ENCODE measurements at places on chromosomes 6 and 20.
A peak's percentile ranks its signal among the peaks of the same experiment; 100 is the strongest.

DNA sequence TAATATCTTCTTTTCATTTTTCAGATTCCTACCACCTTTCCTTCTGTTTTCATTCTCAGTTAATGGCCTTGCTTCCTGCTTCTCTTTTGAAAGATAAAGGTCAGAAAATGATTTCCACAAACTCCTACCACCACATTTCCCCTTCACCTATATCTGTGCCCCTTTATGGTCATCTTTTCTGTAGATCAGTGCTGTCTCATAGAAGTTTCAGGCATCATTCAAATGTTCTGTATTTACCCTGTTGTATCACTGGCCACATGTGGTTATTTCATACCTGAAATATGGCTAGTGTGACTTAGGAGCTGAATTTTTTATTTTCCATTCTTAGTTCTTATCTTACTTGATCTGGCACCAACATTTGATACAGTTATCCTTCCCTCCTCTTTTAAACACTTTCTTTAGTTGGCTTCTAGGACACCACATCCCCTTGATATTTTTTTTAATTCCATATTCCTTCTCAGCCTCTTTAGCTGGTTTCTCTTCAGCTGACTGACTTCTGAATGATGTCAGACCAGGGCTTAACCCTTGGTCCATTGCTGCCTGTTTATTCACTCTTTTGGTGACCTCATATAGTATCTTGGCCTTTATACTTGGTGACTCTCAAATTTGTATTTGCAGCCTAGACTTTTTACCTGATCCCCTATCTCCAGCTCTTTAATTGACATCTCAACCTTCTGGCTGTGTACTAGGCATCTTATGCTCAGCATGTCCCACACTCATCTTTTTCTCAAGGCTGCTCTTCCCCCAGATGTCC lies 81.0 kb downstream of the ATRN start:
- no peak overlapping the region for H3K27ac ChIP-seq
- H3K4me3 ChIP-seq, result no peak overlapping the region
- H3K27me3 ChIP-seq, result no peaks in the 10 kb centered on the region
- peaks cover 5% of the 10 kb centered on the region for H3K36me3 ChIP-seq

- peak overlapping the region; percentile 100 for H3K4me3 ChIP-seq
- no peaks in the 10 kb centered on the region for H3K27me3 ChIP-seq
- peaks cover 40% of the 10 kb centered on the region for H3K4me1 ChIP-seq
- DNase-seq, result no peak
- peaks cover 37% of the 10 kb centered on the region for H3K36me3 ChIP-seq
Measured at GRCh38 chr20:45935416-45936046, 1.0 kb downstream of the PCIF1 start.

- H3K27me3 ChIP-seq, result no peaks in the 10 kb centered on the region
- H3K4me1 ChIP-seq, result no peaks in the 10 kb centered on the region
- no peak for DNase-seq
- no peaks in the 10 kb centered on the region for H3K36me3 ChIP-seq
Measured at GRCh38 chr20:19497064-19497463, 261.0 kb upstream of the RIN2 start.

DNA sequence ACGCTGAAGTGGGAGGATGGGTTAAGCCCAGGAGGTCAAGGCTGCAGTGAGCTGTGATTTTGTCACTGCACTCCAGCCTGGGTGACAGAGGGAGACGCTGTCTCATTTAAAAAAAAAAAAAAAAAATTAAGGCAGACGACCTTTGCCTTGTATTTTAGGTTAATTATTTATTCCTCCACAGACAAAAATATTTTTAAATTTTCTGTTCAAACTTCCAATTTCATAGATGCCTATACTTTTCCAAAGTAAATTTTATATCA lies 6.3 kb upstream of the SMIM28 start:
- no peak for DNase-seq
- no peak overlapping the region for H3K4me3 ChIP-seq
- H3K27ac ChIP-seq, result no peak overlapping the region
- H3K36me3 ChIP-seq, result no peaks in the 10 kb centered on the region

DNA sequence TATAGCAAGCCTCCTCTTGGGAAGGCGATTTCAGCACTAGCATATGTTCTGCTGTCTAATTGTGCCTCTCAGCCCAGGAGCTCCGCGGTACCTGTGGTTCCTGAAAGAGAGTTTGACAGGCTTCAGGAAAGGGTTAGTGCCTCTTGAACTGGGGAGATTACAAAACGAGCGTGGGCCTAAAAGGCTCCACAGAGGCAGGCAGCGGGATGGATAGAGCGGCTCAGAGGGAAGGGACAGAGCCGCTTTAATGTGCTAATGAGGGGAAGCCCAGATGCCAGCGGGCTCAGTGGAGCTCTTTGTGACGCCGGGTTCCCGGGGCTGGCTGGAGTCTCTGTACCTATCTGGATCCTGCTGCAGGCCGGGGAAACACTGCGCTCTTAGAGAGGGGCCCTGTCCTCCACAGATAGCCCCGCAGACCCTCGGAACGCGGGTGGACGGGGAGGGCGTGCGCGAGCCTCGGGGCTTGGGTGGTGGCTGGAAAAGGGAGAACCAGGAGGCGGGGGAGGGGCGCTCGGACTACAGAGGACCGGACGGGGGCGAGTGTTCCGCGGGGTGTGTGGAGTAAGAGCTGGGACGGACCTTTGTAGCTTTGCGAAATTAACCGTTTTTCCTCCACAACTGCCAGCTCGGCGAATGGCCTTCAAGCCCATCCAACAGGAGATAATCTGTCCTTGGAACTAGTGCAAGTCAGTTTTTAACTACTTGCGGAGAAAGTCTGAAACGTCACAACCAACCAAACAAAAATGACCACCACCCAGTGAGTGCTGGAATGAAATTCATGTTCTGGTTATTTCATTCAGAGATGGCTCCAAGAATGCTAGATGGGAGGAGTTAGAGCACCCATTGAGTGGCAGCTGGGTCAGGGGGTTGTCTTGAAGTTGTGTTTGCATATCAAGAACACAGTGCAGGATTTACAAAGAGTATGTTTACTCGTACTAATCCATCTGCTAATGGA lies 13.0 kb downstream of the SLC35F1 start:
- no peaks in the 10 kb centered on the region for H3K36me3 ChIP-seq
- no peak overlapping the region for H3K4me3 ChIP-seq
- H3K27ac ChIP-seq, result no peak overlapping the region
- no peak for DNase-seq
- H3K4me1 ChIP-seq, result peaks cover 6% of the 10 kb centered on the region
- peaks cover 37% of the 10 kb centered on the region for H3K27me3 ChIP-seq

GRCh38 chr6:30037182-30037788 lies 23.8 kb upstream of the POLR1H start:
- H3K27me3 ChIP-seq, result no peaks in the 10 kb centered on the region
- peaks cover 6% of the 10 kb centered on the region for H3K36me3 ChIP-seq
- H3K27ac ChIP-seq, result no peak overlapping the region
- DNase-seq, result no peak
- H3K4me1 ChIP-seq, result no peaks in the 10 kb centered on the region

DNA sequence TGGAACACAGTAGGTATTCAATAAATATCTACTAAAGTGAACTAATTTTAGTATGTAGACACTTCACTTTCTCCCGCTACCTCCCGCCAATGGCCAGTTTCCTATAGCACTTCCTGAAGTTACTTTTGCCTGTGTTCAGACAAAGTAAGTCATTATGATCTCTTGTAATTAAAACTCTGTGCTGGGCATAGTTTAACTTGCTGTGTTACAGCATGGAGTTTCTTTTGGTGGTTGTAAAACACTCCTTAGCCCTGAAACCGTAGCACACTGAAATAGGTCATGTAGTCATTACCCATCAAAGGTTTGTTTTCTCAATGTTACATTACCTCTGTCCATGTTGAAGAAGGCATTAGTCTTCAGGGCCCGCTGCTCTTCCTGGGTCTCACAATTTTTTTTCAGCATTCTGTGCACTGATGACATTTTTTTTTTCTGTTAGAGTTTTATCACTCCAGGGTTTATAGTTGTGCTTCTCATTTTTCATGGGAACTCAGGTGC lies 54.0 kb upstream of the CENPW start:
- H3K36me3 ChIP-seq, result no peaks in the 10 kb centered on the region
- DNase-seq, result no peak
- no peak overlapping the region for H3K27ac ChIP-seq
- H3K27me3 ChIP-seq, result no peaks in the 10 kb centered on the region
- H3K4me1 ChIP-seq, result no peaks in the 10 kb centered on the region
- no peak overlapping the region for H3K4me3 ChIP-seq

DNA sequence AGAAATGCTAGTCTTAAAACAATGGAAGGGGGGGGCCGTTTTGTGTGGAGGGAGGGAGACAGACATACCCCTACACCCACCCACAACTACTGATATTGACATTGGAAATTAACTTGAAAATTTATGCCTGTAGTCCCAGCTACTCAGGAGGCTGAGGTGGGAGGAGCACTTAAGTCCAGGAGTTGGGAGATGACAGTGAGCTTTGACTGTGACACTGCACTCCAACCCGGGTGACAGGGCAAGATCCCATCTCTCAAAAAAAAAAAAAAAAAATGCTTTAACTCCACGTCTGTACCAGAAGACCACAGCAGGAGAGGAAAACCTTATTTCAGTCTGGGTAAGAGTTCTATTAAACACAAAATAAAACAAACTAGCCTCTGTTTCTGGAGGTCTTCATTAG lies 2.2 kb downstream of the TBC1D20 start:
- no peak for DNase-seq
- no peak overlapping the region for H3K27ac ChIP-seq
- H3K36me3 ChIP-seq, result no peaks in the 10 kb centered on the region
- no peak overlapping the region for H3K4me3 ChIP-seq

- peaks cover 30% of the 10 kb centered on the region for H3K36me3 ChIP-seq
- peaks cover 20% of the 10 kb centered on the region for H3K27me3 ChIP-seq
- peak overlapping the region; percentile 37 for H3K4me3 ChIP-seq
- peaks cover 27% of the 10 kb centered on the region for H3K4me1 ChIP-seq
- no peak for DNase-seq
- H3K27ac ChIP-seq, result no peak overlapping the region
Measured at GRCh38 chr6:33191383-33192104, 723 bp downstream of the COL11A2 start.

GRCh38 chr6:166927935-166928643 lies 28.3 kb downstream of the RNASET2 start:
- H3K4me3 ChIP-seq, result no peak overlapping the region
- H3K27me3 ChIP-seq, result no peaks in the 10 kb centered on the region
- H3K4me1 ChIP-seq, result peaks cover 19% of the 10 kb centered on the region
- H3K27ac ChIP-seq, result no peak overlapping the region
- no peak for DNase-seq

DNA sequence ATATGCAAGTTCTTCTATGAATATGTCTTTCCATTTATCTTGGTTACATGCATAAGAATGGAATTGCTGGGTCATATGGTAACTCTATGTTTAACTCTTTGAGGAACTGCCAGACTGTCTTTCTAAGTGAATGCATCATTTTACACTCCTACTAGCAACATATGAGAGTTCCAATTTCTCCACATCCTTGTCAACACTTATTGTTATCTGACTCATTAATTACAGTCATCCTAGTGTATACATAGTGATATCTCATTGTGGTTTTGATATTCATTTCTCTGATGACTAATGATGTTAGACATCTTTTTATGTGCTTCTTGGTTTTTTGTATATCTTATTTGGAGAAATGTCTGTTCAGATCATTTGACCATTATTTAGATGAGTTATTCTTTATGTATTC lies 96.7 kb upstream of the LAMP5 start:
- no peak for DNase-seq
- H3K4me1 ChIP-seq, result no peaks in the 10 kb centered on the region
- H3K4me3 ChIP-seq, result no peak overlapping the region
- no peaks in the 10 kb centered on the region for H3K27me3 ChIP-seq

- no peak overlapping the region for H3K27ac ChIP-seq
- no peaks in the 10 kb centered on the region for H3K4me1 ChIP-seq
- no peak overlapping the region for H3K4me3 ChIP-seq
- H3K36me3 ChIP-seq, result no peaks in the 10 kb centered on the region
Measured at GRCh38 chr6:44161997-44162338, 3.3 kb downstream of the CAPN11 start.

DNA sequence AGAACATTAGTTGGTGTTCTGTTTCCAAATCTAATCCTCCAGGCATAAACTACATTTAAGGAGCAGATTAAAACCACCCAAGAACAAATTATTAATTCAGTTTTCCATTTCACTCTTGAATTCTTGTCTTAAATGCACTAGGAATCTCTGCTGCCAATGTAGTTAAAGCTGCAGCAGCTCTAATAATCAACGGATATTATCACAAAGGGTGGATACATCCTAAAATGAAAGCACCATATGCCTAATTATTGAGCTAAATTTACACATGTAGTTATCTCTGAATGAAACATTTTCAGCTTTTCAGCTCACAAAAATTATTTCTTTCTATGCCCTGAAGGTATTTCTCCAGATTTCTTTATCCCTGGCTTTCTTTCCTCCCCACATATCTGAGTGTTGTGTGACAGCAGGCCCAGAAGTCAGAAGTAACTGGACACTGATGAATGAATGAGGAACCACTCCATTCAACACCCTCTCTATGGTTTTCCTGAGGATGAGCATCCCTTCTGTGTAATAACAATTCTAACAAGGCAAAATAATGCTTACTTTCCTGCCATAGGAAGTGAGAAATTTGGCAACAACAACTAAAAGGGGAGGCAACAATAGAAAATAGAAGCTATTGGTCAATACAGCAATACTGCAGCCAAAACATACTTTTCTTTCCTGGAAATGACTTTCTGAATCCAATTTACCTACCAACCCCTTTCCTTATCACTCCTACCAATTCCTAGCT lies 14.9 kb downstream of the MAN1A1 start:
- no peak overlapping the region for H3K27ac ChIP-seq
- no peaks in the 10 kb centered on the region for H3K36me3 ChIP-seq
- peaks cover 11% of the 10 kb centered on the region for H3K4me1 ChIP-seq

DNA sequence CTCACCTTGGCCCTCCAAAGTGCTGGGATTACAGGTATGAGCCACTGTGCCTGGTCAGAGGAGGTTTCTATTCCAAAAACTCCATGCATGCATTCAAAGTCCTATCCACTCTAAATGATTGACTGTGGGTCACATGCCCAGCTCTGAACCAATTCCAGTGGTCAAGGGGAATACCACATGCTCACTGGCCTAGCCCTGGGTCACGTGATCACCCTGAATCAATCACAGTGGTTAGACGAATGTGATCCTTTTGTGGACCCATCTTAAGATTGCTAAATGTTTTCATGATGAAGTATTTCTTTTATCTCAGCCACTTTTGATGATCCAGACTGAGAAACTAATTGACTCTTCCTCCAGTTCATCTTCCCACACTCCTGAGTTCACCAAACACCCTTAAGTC lies 475.8 kb downstream of the PREX1 start:
- no peak overlapping the region for H3K27ac ChIP-seq
- no peaks in the 10 kb centered on the region for H3K4me1 ChIP-seq
- no peak overlapping the region for H3K4me3 ChIP-seq
- no peaks in the 10 kb centered on the region for H3K36me3 ChIP-seq

DNA sequence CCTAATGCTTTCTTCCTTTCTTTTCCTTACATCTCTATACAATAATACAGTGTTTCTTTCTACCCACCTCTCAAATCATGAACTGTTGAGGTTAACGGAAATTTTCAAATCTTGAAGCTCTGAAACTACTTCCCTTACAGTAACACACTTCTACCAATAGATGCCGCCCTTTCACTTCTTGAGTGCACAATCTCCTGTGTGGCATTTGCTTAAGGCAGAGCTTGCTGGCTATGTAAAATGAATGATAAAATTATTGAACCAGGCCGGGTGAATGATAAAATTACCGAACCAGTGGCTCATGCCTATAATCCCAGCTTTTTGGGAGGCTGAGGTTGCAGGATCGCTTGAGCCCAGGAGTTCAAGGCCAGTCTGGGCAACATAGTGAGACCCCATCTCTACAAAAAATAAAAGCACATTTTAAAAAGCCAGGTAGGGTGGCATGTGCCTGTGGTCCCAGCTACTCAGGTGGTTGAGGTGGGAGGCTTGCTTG lies 56.8 kb downstream of the KCNS1 start:
- H3K36me3 ChIP-seq, result peaks cover 54% of the 10 kb centered on the region
- peaks cover 13% of the 10 kb centered on the region for H3K4me1 ChIP-seq
- H3K27me3 ChIP-seq, result no peaks in the 10 kb centered on the region
- no peak overlapping the region for H3K27ac ChIP-seq
- peak; percentile 17 for DNase-seq
- H3K4me3 ChIP-seq, result no peak overlapping the region

Measured in CD4-positive, alpha-beta T cell (primary cell).